Activated CD4-positive, alpha-beta T cell treated with anti-CD3 and anti-CD28 coated beads, Interleukin-10, Interleukin-2, amounts not matched to agents 100 ng/mL and 50 ng/mL, durations not matched to agents 16 hours and 8 hours (primary cell): ENCODE measurements at places on chromosomes 2 and 18.

GRCh38 chr2:48235076-48235475 is 294.9 kb upstream of the STON1 start:
- no peak for DNase-seq

GRCh38 chr2:30223413-30223874 is 7.9 kb upstream of the LBH start:
- DNase-seq, result no peak

- DNase-seq, result no peak
These were observed 113.4 kb downstream of the AP1S3 start for GRCh38 chr2:223723954-223724411.

- DNase-seq, result no peak
These were observed 57.3 kb downstream of the MTHFD2 start for GRCh38 chr2:74255660-74256213.

- no peak for DNase-seq
These were observed 117.4 kb downstream of the PIK3C3 start for GRCh38 chr18:42072407-42072806.

DNA sequence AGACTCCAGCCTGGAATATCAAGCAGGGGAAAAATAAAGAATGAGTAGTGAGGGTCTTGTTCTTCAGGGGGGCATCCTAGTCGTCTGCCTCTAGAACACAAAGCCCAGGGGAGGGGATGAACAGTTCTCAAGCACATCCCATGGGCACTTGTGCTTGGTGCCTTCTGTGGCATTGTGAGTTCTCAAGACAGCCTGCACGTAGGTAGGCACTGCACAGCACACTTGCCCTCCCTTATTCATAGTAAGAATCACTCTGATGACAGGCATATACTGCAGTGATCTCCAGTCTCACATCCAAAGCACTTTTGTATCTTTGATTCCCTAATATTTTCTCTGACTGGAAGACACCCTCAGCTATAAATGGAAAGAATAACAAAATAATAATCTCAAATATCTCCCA is 104.7 kb upstream of the CNGA3 start:
- no peak for DNase-seq
